Cardiac muscle cell (in vitro differentiated cells and primary cell): ENCODE measurements at places on chromosomes 6 and 20. TPM values are rescaled to one million over a fixed set of nuclear protein-coding genes. Genes with fewer than 3 reads are reported as not detected.

Gene FERMT1
- total RNA-seq: 9.3 and 15.2 TPM in 2 replicates

Gene LINC00237
- total RNA-seq: not detected in 2 replicates

Gene GMPR
- 8.8 and 9.4 TPM in 2 replicates for total RNA-seq

Gene C6orf15
- total RNA-seq: not detected in 2 replicates

Gene ECI2
- total RNA-seq: 88.6 and 99.6 TPM in 2 replicates

Gene ZSCAN31
- 5.0 and 8.1 TPM in 2 replicates for total RNA-seq

Gene DUSP15
- total RNA-seq: 20.3 and 23.6 TPM in 2 replicates

Gene CLPSL2
- total RNA-seq: not detected in 2 replicates

Gene ZSWIM1
- total RNA-seq: 11.7 and 12.9 TPM in 2 replicates

Gene ABHD16B
- not detected in 2 replicates for total RNA-seq

Gene TUBB1
- total RNA-seq: 0.03 TPM in 1 of 2 replicates, not detected in the other

Gene CLVS2
- 0.03 and 0.04 TPM in 2 replicates for total RNA-seq

Gene TP53TG5
- 0.32 and 0.39 TPM in 2 replicates for total RNA-seq

Gene NCR2
- not detected in 2 replicates for total RNA-seq

Gene PNPLA1
- total RNA-seq: not detected in 2 replicates
